Gastrocnemius medialis (tissue), 4 donors: ENCODE measurements at places on chromosomes 5 and 9. TPM values are rescaled to one million over a fixed set of nuclear protein-coding genes. Genes with fewer than 3 reads are reported as not detected.

DNA sequence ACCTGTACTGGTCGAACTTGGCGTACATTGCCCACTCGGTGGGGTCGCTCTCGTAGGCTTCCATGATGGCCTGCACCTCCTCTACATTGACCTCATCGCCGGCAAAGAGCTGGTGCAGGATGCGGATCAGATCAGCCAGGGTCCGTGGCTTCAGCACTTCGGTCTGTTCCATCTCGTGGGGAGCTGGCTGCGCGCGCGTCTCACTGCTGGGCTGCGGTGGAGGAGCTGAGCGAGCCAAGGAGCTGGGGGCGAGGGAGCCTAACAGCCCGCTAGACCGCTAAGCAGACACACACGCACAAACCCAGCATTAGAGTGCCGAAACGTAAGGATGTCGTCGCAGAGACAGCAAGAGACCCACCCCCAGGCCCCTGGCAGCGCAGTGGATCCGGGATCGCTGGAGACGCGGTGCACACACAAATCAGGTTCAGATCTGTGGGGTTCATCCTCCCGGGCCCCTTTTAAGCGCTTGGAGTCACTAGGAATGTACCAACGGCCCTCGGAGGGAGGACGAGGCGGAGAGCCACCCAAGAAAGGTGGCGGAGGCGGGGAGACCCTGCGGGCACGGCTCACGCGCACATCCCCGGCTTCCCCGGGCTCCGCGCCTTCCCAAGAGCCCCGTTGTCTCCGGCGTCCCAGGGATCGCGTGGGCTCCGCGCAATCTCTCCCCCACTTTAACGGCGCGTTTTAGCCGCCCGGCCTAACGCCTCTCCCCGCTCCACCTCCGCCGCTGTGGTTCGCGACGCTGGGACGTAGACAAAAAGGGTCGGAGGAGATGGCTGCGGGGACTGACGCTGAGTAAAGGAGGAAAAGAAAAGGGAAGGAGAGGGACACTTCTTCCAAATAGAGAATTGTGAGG, at the start of gene CDO1:
CDO1 (minus strand) TSS at position 434 of the 856 bp plus-strand sequence; CDS start at position 172, 262 bp downstream.
- DNase-seq = peak; percentile 38
- no peaks in the 10 kb centered on the region for H3K36me3 ChIP-seq
- peaks cover 8% of the 10 kb centered on the region for H3K4me1 ChIP-seq
- H3K27me3 ChIP-seq = peaks cover 43% of the 10 kb centered on the region
- peak within 1 kb of the TSS; percentile 53 for H3K4me3 ChIP-seq

GRCh38 chr5:19140276-19140675, 847.7 kb downstream of the CDH18 start:
- no peak overlapping the region for H3K27ac ChIP-seq
- no peaks in the 10 kb centered on the region for H3K36me3 ChIP-seq
- H3K4me1 ChIP-seq = no peaks in the 10 kb centered on the region
- no peaks in the 10 kb centered on the region for H3K27me3 ChIP-seq
- no peak for DNase-seq

GRCh38 chr9:72203205-72203803, 54.1 kb downstream of the GDA start:
- no peak for DNase-seq
- H3K36me3 ChIP-seq = no peaks in the 10 kb centered on the region
- no peaks in the 10 kb centered on the region for H3K27me3 ChIP-seq
- H3K4me3 ChIP-seq = no peak overlapping the region
- no peak overlapping the region for H3K27ac ChIP-seq

- no peaks in the 10 kb centered on the region for H3K4me1 ChIP-seq
- no peaks in the 10 kb centered on the region for H3K27me3 ChIP-seq
- no peak for DNase-seq
- H3K4me3 ChIP-seq = no peak overlapping the region
- H3K27ac ChIP-seq = no peak overlapping the region
These were observed 27.0 kb downstream of the MRPL36 start for GRCh38 chr5:1772634-1773033.

DNA sequence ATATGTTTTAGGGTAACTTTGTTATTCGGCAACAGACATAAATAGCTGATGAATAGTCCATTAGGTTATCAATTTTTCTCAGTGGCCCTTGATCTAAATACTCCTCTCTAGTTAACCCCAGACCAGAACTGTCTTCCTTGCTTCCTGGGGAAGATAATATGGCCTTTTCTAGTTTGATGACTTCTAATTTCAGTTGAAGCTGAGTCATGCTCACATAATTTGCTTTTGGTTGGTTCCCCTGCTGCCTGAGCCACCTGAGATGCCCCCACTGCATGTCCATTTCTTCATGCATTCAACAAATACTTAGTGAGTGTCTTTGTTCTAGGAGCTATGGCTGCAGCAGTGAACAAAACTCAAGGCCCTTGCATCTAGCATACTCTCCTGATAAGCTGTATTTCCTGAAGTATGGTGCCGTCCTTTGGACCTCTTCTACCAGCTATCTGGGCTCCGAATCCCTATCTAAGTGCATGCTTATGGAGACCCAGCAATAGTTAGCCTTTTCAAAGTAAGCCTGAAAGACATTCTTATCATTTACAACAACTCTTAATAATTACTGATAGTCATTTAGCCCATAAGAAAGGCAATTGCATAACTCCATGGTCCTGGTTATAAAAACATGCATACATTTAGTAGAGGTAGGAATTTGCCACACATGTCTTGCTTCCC, 84.5 kb upstream of the SLC12A2 start:
- no peaks in the 10 kb centered on the region for H3K36me3 ChIP-seq
- DNase-seq = no peak
- H3K4me3 ChIP-seq = no peak overlapping the region

DNA sequence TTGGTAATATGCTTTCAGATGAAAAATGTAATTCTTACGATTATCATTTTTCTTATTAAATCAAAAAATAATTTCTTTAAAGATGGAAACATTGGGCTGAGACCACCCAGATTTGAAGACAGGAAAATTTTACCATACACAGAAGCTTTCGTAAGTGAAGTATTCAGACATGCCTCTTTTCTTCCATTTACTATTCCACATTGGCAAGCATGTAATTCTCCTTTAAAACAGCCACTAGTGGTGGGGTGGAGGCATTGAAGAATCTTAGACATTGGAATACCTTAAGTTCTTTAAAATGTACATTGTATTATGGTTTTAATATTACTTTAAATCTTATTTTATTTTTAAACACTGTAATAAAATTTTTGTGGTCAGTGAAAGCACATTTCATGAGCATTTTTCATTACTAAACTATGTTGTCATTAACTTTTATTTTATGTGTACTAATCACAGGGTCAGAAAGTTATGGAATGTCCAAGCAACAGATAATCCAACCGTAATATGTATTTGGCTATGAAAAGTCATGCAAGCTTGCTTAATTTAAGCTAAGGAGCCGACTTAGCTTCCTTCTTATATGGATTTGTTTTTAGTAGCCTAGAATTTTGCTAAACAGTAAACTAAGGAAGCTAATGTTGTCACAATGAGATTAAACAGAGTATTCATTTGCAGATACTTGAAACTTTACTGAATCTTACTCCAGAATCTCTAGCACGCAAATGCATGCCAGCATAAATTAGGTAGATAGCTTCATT, 97.4 kb upstream of the ALDH1A1 start:
- H3K27me3 ChIP-seq = no peaks in the 10 kb centered on the region
- peaks cover 4% of the 10 kb centered on the region for H3K4me1 ChIP-seq
- no peak overlapping the region for H3K27ac ChIP-seq

DNA sequence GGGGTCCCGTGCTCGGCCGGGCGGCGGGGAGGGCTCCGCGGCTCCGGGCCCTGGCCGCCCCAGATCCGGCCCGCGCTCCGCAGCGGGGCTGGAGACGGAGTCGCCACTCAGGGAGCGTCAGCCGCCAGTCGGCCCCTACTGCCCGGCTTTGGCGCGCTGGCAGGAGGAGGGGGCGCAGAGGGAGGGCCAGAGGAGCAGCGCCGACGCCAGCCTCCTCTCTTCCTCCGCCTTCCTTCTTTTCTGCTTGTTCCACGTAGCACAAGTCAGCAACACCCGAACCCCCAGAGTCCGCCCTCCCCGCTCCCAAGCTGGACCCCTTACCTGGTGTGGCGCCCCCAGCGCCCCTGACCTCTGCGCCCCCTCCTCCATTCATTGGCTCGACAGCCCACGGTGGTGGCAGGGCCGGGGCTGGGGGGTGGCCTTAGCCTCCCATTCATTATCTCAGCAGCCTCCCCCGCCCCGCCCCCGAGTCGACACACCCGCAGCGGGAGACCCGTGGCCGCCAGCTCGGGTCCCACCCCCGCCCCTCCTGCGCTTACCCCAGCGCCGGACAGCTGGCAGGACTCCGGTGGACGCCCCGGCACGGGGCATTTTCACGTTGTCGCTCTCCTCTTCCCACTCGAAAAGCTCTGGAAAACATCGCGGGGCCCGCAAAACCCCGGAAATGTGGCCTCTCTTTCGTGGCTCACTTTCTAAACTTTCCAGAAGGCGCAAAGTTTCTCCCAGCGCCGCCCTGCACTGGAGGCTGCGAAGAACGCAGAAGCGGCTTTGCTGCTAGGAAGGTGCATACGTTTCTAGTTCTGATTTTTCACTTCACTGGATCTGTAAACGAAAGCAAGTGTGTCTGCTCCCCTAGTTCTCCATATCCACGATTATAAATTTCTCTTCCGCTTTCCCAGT, at the start of gene LPAR1:
LPAR1 (minus strand) TSS at position 140 of the 900 bp plus-strand sequence. CDS start 66,353 bp downstream, outside the sequence.
- no peaks in the 10 kb centered on the region for H3K4me1 ChIP-seq
- H3K27me3 ChIP-seq = peaks cover 31% of the 10 kb centered on the region
- peak within 1 kb of the TSS; percentile 56 for H3K4me3 ChIP-seq
- peak within 1 kb of the TSS; percentile 68 for H3K27ac ChIP-seq
- H3K36me3 ChIP-seq = no peaks in the 10 kb centered on the region

- peaks cover 5% of the 10 kb centered on the region for H3K4me1 ChIP-seq
- no peaks in the 10 kb centered on the region for H3K27me3 ChIP-seq
- no peak overlapping the region for H3K27ac ChIP-seq
These were observed 80.1 kb downstream of the ITGA1 start for GRCh38 chr5:52867809-52868208.

- H3K4me1 ChIP-seq = no peaks in the 10 kb centered on the region
- no peak overlapping the region for H3K27ac ChIP-seq
- H3K4me3 ChIP-seq = no peak overlapping the region
- H3K36me3 ChIP-seq = no peaks in the 10 kb centered on the region
- DNase-seq = no peak
These were observed 473.9 kb upstream of the CYLC2 start for GRCh38 chr9:102521097-102521755.

GRCh38 chr9:88641456-88642240, 106.7 kb downstream of the NXNL2 start:
- H3K36me3 ChIP-seq = no peaks in the 10 kb centered on the region
- H3K4me3 ChIP-seq = no peak overlapping the region
- H3K27ac ChIP-seq = no peak overlapping the region
- no peak for DNase-seq
- H3K27me3 ChIP-seq = no peaks in the 10 kb centered on the region
- no peaks in the 10 kb centered on the region for H3K4me1 ChIP-seq

DNA sequence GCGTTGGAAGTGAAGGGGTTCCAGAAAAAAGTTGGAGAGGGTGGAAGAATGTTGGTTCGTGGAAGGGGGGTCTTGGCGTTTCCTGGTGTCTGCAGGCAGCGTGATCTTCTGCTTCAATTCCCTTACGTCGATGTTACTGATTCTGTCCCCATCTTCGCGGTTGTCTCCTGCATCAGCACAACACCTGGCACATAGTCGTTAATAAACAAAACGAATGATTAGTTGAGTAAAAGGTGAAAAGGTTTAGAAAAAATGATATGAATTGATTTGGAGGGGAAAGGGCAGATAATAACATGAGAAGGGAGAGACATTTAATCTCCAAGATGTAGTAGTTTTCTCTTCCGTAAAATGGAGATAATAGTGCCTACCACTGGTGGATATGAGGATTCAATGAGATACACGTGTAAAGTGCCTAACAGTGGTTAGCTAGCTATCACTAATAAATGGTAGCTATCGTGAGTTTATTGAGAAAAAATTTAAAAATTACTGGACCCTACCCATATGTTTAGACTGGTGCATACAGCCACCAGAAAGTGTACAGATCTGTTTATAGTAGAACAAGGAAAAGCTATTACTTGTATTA, 556 bp downstream of the MTREX start:
- H3K27me3 ChIP-seq = no peaks in the 10 kb centered on the region
- H3K27ac ChIP-seq = peak overlapping the region; percentile 96
- no peaks in the 10 kb centered on the region for H3K36me3 ChIP-seq
- H3K4me3 ChIP-seq = peak overlapping the region; percentile 81
- peak; percentile 21 for DNase-seq
- H3K4me1 ChIP-seq = peaks cover 53% of the 10 kb centered on the region

- no peak overlapping the region for H3K4me3 ChIP-seq
- no peaks in the 10 kb centered on the region for H3K4me1 ChIP-seq
- no peak for DNase-seq
- no peaks in the 10 kb centered on the region for H3K27me3 ChIP-seq
- H3K27ac ChIP-seq = no peak overlapping the region
These were observed 1182.3 kb downstream of the EFNA5 start for GRCh38 chr5:106488407-106488806.

DNA sequence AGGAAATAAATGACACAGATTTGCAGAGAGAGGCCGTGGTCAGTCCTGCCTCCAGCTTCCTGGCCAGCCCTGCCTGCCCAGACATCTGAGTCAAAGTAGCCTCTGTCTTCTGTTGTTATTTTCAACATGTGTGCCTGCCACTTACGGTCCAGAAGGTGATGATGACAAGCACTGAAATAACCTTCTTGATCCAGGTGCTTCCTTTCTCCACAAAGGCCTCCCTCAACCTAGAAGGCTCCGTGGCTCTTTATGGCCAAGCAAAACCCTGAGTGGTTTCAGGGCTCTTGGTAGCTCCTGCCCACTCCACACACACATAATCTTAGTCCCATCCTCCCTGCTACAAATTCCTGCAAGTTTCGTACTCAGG, 34.1 kb upstream of the SLC6A19 start:
- no peak overlapping the region for H3K27ac ChIP-seq
- H3K4me1 ChIP-seq = no peaks in the 10 kb centered on the region
- H3K27me3 ChIP-seq = peaks cover 4% of the 10 kb centered on the region

GRCh38 chr5:126403876-126404275, 19.3 kb upstream of the GRAMD2B start:
- no peak for DNase-seq
- no peak overlapping the region for H3K4me3 ChIP-seq
- no peaks in the 10 kb centered on the region for H3K27me3 ChIP-seq
- peaks cover 21% of the 10 kb centered on the region for H3K4me1 ChIP-seq
- no peaks in the 10 kb centered on the region for H3K36me3 ChIP-seq

The SLC34A3 gene
- total RNA-seq = not detected

The TLE1 gene
- 159 TPM for total RNA-seq

The SPATA31E1 gene
- not detected for total RNA-seq

The LCN9 gene
- not detected for total RNA-seq

The NTRK2 gene
- 1.3 TPM for total RNA-seq

The CCDC192 gene
- total RNA-seq = not detected

The TRAF1 gene
- 1.6 TPM for total RNA-seq
